ENCODE measurements at places on chromosomes 6 and 20. TPM values are rescaled to one million over a fixed set of nuclear protein-coding genes. Genes with fewer than 3 reads are reported as not detected.

GRCh38 chr20:35641743-35642142 lies 23.0 kb downstream of the CPNE1 start:
- no peak for DNase-seq

DNA sequence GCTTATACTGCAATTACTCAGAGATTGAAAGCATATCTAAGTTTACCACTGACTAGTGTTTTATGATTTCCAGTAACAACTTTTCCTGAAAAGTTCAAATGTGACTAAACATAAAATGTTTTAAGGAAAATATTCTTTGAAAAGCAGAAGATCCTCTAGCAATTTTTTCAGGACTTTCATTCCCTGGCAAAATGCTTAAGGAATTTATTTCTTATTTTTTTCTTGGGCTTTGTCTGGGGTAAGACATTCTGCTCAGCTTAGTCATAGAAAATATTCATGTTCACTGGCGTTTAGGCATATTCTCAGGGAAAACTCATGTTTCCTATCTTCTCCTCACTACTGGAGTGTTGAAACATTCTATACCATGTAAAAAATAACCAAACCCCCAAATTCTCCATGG lies 235.3 kb upstream of the CEP162 start:
- no peak for DNase-seq

DNA sequence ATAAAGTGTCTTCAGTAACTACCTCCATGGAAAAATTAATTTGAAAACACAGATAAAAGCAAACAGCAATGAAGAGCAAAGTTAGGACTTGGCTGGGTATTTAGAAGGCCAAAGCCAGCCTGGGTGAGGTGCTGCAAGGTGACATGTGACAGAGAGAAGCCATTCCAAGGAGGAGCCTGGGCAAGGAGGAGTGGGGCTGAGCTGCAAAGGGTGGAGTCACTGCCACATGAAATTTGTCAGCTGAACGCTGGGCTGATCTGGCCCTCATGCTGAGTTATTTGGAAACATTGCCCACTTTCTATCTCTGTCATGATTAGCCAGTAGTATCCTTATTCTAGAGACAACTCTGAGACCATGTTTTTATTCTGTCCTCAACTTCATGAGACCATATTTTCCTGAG lies 76.3 kb downstream of the PERP start:
- no peak for DNase-seq

DNA sequence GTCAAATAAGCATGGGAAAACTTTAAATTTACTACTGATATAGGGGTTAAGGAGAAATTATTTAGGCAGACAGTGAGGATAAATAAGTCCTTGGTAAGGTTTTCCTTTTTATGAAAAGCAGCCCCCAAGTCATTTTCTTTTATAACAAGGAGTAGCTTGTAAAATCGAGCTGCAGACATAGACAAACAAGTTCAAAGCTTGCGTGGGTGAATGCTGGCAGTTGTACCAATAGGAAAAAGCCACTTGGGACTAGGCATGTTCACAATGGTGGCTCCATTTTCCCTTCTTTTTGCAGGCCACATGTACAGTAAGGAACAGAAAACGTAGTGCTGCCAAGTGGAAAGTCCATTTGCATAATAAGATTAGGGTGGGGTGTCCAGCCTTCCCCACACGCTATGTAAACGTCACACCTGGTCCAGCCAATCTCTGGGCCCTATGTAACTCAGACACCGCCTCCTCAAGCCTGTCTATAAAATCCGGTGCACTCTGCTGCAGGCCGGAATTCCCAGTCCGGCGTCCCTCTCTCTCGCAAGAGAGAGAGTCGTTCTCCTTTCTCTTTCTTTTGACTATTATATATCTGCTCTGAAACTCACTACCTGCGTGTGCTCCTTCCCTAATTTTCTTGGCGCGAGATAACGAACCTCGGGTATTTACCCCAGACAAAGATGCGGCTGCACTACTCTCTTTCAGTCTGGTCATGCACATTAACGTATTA lies 217.1 kb upstream of the MAN1A1 start:
- no peak for DNase-seq

DNA sequence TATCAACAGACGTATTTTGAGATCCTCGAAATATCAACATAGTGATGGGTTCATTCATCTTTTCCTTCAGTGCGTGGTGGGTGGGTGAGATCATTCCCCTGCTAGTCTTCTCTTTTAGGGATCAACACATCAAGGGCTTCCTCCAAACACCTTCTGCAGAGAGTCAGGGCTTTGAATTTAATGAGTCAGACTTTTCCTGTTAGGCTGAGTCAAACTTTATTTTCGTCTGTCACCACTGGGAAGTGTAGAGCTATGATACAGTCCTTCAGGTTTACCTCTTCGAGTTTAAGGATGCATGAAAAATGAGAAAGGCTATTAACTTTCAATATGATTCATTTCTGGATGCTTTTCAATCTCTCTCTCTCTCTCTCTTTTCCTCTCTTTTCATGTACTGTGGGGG lies 189.1 kb downstream of the BMP2 start:
- DNase-seq = no peak

DNA sequence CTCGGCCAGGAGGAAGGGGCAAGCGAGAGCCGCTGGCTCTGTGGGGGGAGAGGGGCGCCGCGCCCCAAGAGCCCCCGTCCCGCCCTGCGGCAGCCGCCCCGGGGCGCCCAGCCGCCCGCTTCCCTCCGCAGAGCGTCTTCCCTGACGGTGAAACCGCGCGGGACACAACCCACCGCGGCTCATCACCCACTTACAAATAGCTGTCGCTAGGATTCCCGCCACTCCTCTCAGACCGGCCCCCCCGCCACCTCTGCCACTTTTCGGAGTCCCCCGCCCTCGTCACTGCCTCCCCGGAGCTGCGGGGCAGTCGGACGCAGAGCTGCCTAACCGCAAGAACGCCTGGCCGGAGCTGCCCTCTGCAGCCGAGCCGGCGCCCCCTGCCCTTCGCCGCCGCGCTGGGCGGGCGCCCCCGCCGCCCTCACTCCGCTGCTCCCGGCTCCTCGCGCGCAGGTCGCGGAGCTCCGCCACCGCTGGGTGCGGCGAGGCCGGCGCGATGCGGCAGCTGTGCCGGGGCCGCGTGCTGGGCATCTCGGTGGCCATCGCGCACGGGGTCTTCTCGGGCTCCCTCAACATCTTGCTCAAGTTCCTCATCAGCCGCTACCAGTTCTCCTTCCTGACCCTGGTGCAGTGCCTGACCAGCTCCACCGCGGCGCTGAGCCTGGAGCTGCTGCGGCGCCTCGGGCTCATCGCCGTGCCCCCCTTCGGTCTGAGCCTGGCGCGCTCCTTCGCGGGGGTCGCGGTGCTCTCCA lies at the start of gene SLC35D3:
Gene SLC35D3, plus strand, starts transcription at position 366 of the 749 bp plus-strand sequence. Its CDS starts 128 bp downstream, at position 494.
- no peak for DNase-seq

DNA sequence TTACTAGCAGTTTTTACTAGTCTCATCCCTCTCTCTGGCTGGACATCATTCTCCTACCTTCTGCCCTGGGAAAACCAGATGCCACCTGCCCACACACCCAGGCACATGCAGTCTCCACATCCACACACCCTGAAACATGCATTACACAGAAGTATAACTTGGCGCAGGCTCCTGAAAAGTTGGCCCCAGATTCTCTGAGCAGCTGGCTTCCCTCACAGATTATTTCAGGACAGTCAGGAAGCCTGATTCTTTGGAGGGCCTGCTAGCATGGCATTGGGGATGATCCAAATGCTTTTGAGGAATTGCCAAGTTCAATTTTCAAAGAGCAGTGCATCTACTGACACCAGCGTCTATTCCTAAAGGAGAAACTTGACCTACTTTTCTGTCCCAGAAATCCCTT lies 27.8 kb upstream of the KIF16B start:
- no peak for DNase-seq

GRCh38 chr6:158686791-158687381 lies 37.0 kb downstream of the SYTL3 start:
- DNase-seq = no peak

DNA sequence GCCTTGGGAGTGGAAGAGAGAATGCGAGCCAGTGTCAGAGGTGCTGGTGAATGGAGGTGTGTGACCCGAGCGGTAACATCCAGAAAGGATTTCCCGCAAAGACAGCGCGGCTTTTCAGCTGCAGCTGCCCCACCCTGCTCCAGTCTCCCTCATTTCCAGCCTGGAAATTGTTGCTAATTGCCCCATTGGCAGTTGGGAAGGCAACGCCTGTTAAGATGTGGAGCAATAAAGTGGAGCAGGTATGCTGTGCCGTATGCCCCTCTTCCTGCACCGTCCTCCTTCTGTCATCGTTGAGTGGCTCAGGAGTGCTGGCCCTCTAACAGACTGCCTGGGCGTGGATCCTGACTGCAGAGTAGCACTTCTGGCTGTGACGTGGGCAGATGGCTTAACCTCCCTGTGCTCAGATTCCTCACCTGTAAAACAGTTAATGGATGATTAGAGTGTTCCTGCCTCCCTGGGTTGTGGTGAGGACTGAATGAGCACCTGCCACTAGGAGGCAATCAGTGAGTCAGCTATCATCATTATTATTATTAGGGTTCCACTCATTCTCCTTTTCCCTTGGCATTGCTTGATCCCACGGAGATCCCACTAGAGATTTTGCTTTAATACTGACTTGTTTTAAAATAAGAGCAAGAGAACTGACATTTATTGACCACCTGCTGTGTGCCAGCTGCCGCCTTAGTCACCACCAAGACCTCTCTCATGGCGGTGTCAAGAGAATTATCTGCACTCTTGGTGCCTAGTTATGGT lies 11.7 kb downstream of the ARFGEF2 start:
- no peak for DNase-seq

- no peak for DNase-seq
Measured at GRCh38 chr6:107868867-107869611, 44.9 kb upstream of the SCML4 start.

- no peak for DNase-seq
Measured at GRCh38 chr6:98941319-98941718, 6.4 kb downstream of the FBXL4 start.

DNA sequence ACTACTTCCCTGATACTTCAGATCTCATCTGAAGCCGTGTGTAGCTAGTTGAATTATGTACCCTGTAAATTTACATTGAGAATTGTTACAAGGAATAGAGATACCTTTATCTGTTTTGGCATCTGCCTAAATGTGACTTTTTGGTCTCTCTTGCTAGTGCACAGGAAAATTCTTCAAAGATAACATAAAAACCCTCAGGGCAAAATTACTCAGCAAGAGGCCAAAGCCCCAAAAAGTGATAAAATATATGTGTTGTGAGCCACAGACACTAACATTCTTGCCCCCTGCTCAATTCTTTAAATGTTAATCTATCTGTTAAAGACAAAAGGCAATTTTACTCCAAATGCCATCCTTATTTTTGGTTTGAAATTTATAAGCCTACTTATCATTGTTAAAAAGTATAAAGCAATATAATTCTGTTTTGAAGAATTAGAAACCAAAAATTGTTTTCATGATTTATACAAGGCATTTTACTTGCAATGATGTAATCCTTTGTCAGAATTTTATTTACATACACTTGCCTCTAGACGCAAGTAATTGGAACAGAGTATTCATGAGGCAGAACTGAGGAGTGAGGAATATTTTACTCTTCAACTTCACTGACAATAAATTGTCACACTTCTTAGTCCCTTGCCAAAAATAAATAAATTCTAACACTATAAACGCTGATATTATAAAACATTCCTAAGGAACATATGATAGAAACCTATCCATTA lies 186.2 kb downstream of the EPM2A start:
- no peak for DNase-seq

- DNase-seq = no peak
Measured at GRCh38 chr6:37889051-37889450, 69.5 kb downstream of the ZFAND3 start.

DNA sequence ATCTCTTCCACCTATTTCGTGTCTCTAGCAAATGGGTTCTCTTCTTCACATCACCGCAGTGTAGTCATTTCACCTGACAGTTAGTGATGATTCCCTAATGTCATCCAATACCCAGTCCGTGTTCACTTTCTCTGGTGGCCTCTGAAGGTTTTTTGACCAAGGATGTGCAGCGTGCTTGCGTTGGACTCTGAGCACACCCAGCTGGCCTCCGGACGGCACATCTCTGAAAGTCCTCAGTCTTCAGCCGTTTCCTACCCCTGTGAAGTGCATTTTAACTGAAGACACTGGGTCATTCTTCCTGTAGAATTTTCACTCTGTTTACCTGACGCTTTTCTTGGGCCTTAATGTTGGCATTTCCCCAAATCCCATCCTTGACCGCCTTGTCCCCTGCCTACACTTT lies 98.7 kb downstream of the ERMARD start:
- DNase-seq = no peak

DNA sequence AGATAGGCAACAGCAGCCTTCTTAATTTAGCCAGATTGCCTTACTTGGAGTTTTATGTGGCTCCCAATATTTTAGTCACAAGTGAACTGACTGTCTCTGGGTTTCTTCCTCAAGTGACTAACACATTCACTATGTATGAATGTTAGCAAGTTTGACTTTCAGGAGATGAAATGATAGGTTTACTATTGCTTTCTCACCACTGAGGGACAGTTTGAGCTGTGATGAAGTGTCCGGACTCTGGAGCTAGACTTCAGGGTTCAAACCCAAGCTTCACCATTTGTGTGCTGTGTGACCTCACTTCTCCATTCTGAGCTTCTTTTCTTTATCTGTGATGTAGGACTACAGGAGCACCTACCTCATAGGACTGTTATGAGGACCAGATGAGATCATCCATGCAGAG lies 8.2 kb downstream of the DHX35 start:
- no peak for DNase-seq

GRCh38 chr6:73565767-73566485 lies 45.1 kb upstream of the EEF1A1 start:
- DNase-seq = no peak

- DNase-seq = peak; percentile 53
Measured at GRCh38 chr6:84052204-84052882, 18.8 kb downstream of the MRAP2 start.

- DNase-seq = no peak
Measured at GRCh38 chr20:63544241-63544957, 3.1 kb downstream of the SRMS start.

DNA sequence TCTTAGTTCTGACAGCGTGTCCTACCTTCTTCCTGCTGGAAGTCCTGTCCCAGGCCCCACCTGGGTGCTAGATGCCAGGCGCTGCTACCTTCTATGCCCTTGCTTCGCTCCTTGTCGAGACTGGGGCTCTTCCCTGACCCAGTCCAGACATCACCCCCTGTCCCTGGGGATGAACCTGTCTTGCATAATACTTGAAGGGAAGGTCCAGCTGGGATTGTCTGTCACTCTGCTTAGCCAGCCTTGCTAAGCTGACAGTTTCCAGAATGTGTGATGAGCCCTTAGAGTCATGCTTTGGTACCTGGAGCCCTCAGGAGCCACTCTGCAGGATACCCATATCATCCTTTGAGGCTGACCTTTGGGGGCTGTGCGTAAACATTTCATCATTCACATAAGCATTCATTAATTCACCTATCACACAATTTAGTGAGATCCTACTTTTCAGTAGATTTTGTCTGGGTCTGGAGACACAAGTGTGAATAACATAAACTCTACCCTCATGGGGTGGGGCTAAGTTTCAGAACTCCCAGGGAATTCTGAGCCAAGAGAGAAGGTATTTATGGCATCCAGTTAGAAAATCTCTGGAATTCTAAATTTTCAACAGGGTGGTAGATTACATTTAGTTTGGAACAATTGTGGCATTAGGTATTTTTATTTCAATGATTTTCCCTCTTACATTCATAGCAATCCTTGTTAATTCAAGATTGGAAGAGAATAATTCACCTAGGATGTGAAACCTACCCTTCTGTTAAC lies 151.1 kb upstream of the HDAC2 start:
- no peak for DNase-seq

The DUSP15 gene
- 4.7 TPM for total RNA-seq

The NAPB gene
- 14.6 TPM for total RNA-seq

The ZDHHC14 gene
- total RNA-seq = 23.5 TPM

The ADGRF4 gene
- total RNA-seq = 6.5 TPM

The TUBB2B gene
- total RNA-seq = 2.8 TPM

The RNF182 gene
- 0.89 TPM for total RNA-seq

The CGA gene
- total RNA-seq = not detected

The RIMS1 gene
- 5.2 TPM for total RNA-seq

The CGAS gene
- total RNA-seq = 5.2 TPM

The HAO1 gene
- not detected for total RNA-seq
